ENCODE measurements at places on chromosomes 2 and 18.

GRCh38 chr2:72212486-72212855 lies 64.8 kb upstream of the CYP26B1 start:
- DNase-seq = peak; percentile 16

DNA sequence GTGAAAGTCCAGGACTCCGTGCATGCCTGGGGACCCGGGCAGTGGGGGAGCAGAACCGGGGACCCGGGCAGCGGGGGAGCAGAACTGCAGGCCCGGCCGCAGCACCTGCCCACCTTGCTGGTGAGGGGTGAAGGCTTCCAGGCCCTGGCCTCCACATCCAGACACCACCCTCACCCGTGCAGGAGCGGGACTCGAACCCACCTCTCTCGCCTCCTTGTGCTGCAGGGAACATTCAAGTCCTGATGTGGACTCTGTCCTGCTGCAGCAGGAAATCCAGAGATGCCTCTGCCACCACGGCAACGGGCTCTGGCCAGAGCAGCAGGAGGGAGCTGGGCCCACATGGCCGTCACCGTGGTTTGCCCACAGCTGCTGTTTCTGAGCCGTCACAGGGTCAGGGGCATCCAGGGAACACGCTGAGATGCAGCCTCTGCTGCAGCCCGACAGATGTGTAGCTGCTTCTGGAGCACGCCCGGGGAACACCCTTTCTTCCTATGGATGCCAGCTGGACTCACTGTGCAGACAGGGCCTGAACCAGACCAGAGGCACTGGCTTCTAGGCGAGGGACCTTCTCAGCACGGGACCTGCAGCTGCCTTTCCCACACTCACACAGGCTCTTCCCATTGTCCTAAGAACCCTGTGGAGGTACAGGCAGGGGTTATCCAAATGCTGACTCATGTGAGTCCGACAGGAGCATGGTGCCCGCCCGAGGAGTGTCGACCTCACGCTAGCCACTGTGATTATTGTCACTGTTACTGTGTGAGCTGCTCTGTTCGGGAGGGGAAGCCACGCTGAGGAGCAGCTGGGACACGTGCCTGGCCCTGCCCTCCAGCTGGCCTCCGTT lies 89.2 kb upstream of the CTDP1 start:
- DNase-seq = peak; percentile 6

DNA sequence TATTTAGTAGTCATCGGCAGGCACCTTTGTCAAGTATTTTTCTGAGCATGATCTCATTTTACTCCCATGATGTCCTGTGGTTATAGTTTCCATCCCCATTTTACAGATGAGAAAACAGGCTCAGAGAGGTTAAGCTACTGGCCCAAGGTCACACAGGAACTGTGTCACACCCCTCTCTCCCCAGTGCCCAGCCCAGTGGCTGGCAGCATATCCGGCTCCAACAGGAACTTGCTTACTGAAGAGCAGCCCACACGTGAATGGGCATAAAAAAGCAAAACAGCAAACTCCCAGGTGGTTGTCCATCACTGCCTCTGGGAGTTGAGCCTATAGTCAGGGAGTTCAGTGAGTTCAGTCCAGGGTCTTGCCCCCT lies 8.3 kb upstream of the KLF11 start:
- DNase-seq = no peak

GRCh38 chr18:24731158-24731557 lies 270.7 kb downstream of the HRH4 start:
- no peak for DNase-seq

- no peak for DNase-seq
Measured at GRCh38 chr2:28635191-28635611, 116.4 kb upstream of the PPP1CB start.

DNA sequence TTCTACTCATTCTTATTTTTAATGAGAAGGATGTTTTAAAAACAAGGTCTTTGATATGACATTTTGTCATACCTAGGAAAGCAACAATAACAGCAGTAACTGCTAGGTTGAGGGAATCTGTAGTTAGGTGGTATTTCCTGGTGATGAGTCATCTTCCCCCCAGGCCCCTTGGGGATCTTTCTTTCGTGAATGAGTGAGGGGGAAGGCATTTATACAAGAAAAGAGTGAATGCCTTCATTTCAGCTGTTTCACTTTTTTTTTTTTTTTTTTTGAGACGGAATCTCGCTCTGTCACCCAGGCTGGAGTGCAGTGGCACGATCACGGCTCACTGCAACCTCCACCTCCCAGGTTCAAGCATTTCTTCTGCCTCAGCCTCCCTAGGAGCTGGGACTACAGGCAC lies 108.6 kb downstream of the MAP4K4 start:
- DNase-seq = peak; percentile 91

DNA sequence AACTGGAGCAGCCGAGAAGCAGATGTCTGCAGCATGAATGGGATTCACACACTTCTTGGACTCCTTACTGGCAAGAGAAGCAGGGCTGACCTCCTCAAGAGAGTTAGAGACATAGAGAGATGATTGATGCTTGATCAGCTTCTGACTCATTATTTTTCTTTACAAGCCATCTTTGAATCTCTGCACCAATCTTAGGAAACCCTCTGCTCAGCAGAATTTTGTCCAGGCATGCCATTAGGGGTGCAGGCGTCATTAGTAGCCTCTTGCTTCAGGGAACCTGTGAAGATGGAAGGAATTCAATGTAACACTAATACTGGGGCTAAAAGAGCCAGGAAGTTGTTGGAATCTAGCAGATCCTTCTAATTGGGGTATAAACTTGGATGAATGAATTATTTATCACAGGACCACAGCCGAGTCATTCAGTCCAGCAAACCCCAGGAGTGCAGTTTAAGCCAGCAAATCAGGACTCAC lies 151.8 kb downstream of the MGAT5 start:
- DNase-seq = peak; percentile 61

DNA sequence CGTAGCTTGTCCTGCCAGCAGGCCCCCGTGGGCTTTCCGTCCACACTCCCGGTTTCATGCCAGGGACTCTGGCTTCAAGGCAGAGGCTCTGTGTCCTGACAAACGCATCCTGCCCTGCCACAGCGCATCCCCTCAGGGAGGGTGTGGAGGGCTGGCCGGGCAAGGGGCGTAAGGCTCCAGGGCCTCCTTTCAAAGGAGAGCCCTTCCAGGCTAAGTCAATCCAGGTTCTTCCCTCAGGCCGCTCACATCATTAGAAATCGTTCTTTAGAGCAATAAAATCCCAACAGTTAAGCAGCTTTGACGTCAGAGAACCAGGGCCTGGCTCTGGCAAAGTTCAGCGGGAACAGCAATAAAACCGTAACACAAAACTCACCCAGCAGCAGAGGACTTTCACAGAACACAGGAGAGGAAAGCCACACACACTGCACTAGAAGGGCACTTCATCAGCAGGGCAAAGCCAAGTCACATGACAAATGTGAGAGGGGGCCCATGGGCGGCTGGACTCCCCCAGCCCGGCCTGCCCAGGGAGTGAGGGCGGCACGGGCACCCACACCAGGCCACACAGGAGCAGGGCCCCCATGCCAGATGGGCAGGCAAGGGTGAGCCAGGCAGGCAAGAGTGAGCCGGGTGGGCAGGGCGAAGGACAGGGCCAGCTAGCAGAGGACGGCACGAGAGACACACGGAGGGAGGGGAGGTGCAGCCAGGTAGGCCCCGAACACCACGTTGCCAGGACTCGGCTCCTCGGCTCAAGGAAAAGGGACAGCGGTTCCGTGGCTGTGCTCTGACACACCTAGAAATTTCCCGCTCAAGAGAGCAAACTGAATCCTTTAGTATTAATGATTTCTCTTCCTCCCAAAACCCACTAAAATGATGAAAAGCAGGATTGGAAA lies 52.0 kb downstream of the HDAC4 start:
- DNase-seq = peak; percentile 47

DNA sequence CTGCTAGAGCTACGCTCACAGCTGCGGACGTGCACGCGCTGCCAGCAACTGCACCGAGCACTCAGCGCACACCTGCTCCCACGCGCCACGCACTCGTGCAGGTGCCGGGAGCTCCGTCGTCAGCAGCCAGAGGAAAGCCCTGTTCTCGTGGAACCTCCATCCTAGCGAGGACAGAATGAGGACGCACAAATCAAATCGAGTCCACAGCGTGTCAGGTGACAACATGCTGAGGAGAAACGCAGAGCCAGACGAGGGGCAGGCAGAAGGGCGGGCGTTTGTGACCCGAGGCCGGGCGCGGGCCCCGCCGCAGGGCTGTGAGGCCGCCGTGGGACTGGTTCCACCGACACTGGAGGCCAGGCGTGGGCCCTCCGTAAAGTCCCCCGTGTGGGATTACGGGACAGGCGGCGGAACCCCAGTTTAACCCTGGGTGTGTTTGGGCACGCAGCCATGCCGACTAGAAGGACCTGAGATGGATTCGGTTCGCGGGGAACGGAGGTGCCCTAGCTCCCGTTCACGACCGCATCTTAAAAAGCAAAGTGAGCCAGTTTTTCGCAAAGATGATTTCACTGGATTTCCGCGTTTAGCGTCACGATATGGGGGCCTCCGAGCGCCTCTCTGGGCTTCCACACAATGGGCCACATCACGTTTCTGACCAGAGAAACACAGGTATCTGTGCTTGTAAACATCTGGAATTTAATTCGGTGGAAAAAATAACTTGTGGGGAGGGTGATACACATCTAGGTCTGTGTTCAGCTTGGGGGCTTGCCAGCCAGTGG lies 26.9 kb upstream of the ALKAL2 start:
- DNase-seq = no peak

- no peak for DNase-seq
Measured at GRCh38 chr2:158624071-158624667, 167.4 kb downstream of the PKP4 start.

DNA sequence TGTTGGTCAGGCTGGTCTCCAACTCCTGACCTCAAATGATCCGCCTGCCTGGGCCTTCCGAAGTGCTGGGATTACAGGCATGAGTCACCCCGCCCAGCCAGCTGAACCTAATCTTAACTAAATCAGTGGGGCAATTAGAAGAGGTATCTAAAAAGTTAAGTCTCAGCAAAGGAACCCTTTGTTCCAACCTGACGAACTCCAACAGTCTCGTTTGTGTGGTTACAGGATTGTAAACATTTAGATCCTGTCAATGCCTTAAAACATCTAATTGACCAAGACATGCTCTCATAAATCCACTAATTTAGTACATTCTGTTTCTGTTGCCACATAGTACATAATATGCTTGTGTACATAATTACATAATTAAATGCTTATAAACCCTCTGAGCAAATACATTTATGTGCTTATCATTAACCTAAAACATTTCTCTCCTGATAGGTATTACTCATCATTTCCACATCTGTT lies 31.1 kb upstream of the STK39 start:
- peak; percentile 74 for DNase-seq

- no peak for DNase-seq
Measured at GRCh38 chr18:5895876-5896740, 786 bp upstream of the TMEM200C start.

DNA sequence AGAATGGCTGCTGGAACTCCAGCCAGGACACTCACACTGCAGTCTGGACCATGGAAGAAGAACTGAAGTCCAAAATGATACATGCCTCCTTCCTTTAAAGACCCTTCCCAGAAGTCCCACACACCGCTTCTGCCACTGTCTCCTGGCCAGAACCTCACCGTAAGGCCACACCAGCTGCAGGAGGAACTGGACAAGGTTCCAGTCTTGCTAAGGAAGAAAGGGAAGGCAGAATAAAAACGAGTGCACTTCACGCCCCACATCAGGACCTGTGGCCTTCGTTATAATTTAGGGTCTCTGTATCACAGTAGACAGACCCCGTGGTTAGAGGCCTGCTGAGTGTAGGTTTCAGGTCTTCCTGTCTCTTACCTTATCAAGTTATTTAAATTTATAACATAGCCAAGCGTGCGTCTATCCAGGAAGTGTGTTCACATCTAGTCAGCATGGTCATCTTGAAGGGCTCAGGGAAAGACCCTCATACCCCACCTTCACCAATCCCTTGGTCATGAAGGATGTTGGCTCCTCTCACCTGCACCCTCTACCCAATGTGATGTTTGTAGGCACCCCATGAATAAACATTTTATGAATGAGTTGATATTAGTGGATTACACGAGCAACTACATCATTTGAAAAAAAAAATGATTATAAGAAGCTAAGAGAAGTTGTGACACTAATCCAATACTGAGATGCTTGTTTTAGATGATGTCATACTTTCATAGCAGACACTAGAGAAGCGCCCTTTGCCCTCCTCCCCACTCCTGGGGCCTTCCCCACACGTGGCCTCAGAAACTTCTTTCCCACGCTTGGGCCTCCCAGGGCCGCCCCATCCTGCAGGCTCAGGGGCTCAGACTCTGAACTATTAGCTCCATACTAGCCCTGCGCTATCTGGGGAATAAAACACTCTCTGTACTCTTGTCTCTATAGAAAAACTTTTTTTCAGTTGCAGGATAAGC lies 157.6 kb downstream of the FAM210A start:
- DNase-seq = no peak

GRCh38 chr2:46377101-46377581 lies 79.9 kb downstream of the EPAS1 start:
- no peak for DNase-seq

- DNase-seq = peak; percentile 85
Measured at GRCh38 chr2:177783835-177784744, 288.5 kb downstream of the PDE11A start.

DNA sequence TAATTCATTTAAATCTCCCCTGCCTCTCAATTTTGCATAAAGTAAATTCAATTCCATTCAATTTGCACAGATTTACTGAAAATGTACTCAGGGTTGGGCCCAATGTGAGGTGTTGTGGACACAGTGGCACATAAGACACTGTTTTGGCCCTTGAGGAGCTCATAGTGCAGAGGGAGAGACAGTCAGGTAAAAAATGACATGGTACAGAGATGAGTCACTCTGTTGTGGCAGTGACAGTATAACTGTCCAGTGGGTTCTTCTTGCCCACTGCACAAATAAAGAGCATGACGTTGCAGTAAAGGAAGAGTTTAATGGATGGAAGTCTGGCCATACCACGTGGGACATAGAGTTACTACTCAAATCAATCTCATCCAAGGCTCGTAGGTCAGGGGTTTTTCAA lies 400.3 kb upstream of the TRIB2 start:
- no peak for DNase-seq

GRCh38 chr2:30979822-30980245 lies 158.4 kb downstream of the GALNT14 start:
- peak; percentile 86 for DNase-seq

GRCh38 chr2:39120521-39120770 lies 405 bp downstream of the SOS1 start:
- DNase-seq = no peak

DNA sequence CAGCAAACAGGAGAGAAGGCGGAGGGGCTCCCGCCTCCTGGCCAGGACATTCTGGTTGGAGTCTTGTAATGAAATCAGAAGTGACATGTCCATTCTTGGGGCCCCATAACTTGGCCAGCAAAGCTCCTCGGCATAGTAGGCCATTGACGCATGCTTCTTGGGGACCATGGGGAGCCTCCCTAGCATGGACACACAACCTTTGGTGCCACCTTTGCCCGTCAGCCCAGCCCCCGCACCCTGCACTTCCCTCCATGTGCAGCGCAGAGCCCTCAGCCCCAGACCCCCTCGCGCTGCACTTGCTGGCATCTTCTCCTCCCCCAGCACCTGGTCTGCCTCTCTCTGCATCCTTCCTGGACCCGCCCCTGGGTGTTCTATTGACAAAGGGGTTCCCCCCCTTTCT lies 23.1 kb downstream of the DCDC2C start:
- DNase-seq = no peak
